Mammary microvascular endothelial cell (primary cell): ENCODE measurements at places on chromosomes 6 and 20. TPM values are rescaled to one million over a fixed set of nuclear protein-coding genes. Genes with fewer than 3 reads are reported as not detected.

The IL20RA gene
- 0.15 TPM in 1 of 2 replicates, not detected in the other for total RNA-seq

The PM20D2 gene
- total RNA-seq, result 19.1 and 19.9 TPM in 2 replicates

The SMOC2 gene
- not detected in 2 replicates for total RNA-seq

The PRL gene
- total RNA-seq, result not detected in 2 replicates

The CASS4 gene
- not detected in 2 replicates for total RNA-seq

The RNF39 gene
- total RNA-seq, result not detected in 2 replicates

The OPRM1 gene
- total RNA-seq, result not detected in 2 replicates

The KCNK16 gene
- not detected in 2 replicates for total RNA-seq

The WFDC2 gene
- total RNA-seq, result not detected in 2 replicates

The CLPSL1 gene
- total RNA-seq, result not detected in 2 replicates
